ENCODE measurements at places on chromosomes 6 and 20.

DNA sequence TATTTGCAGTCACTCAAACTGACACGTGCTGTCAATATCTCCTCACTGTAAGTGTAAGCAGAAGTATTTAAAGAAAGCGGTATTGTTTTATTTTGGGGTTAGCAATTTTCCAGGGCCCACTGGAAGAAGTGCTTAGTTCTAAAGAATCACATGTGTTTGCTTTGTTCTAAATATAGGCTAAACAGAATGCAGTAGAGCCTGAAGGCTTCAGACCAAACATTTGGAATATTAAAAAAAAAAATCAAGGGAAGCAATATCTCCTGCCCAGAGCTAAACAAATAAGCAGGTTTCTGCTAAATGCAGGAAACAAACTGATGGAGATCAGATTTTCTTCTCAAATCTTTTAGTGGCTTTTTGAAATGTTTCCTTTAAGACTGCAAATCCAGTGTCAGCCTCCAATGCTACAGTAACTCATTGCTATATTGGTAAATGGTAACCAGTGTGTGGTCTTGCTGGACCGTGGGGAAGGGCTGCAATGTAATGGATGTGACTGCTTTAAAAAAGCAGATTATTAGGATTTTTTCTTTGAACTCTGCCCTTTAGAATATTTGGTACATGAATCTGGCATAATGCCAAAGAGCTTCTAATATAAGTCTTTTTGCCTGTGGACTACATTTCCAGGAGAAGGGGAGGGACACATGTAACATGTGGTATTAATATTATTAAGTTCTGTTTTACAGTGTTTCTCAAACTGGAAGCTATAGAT lies 317.1 kb upstream of the FERMT1 start:
- no peak for DNase-seq

DNA sequence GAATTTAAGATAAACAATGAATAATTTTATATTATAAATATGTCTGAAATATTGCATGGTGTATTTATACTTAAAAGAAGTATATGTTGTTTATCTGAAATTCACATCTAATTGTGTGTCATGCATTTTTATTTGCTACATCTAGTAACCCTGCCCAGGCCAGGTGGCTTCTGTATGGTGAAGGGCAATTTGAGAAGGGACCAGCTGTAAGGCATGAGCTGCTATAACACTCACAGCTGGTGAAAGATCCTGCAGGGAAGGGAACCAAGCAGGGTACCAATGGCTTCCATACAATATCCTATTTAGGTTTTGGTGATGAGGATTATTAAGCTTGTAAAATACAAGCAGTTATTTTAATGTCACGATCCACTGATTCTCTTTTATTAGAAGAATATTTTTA lies 921.8 kb upstream of the GJE1 start:
- DNase-seq = no peak

GRCh38 chr20:37693242-37693634 lies 592 bp upstream of the CTNNBL1 start:
- DNase-seq = no peak

GRCh38 chr20:46350986-46351267 lies 42.6 kb upstream of the CDH22 start:
- no peak for DNase-seq

- DNase-seq = no peak
Measured at GRCh38 chr6:63734923-63735322, 99.3 kb downstream of the PHF3 start.

GRCh38 chr20:17928633-17929311 lies 39.8 kb downstream of the SNX5 start:
- DNase-seq = no peak

DNA sequence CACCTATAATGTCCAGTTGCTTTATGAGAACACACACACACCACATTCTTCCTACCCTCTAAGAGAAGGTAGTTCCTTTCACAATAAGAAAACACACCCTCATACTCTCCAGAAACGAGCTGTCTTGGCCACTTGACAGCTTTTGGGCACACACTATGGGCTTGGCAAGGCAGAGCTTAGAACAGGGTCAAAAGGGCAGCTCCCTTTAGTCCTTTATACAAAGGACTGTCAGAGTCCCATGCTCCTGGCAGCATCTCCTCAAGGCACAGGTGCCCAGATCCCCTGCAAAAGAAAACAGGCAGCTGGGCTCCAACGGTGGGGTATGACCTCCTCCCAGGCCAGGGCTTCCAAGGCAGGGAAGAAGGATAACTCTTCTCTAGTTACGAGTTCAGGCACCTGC lies 4.9 kb upstream of the LYRM2 start:
- DNase-seq = no peak

GRCh38 chr20:49575551-49576060 lies 7.7 kb upstream of the PTGIS start:
- DNase-seq = no peak

All from T1000 (cell line).